ENCODE measurements at places on chromosomes 6 and 20.

GRCh38 chr20:50930976-50931305 lies 296 bp downstream of the ADNP start:
- DNase-seq, result no peak

- DNase-seq, result no peak
These were observed 26.4 kb downstream of the PNPLA1 start for GRCh38 chr6:36296240-36296639.

GRCh38 chr20:22343612-22344011 lies 240.8 kb downstream of the FOXA2 start:
- no peak for DNase-seq

DNA sequence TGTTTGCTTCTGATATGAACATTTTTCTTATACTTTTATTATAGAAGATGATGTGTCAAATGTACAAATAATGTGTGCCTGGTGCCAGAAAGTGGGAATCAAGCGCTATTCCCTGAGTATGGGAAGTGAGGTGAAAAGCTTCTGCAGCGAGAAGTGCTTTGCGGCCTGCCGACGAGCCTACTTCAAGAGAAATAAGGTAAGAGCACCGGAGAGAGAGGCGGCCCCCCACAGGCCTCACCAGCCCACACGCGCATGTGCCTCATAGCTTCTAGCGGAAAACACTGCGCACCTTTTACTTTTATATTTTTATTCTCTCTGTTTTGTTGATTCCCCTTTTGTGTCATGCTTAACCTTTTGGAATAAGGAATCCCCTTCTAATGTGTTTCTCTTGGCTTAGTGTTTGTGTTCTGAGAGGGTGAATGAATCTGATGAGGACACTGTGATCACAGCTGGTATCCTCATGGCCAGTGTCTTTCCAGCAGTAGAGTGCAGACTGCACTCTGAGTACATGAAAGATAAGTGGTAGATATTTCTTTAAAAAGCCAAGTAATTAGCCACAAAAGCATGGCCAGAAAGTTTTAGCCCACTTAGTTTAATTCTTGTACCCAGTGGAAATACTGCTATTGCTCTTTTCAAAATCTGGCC lies 43.6 kb downstream of the SOBP start:
- no peak for DNase-seq

Data from vagina (tissue), 2 donors.